ENCODE measurements at places on chromosomes 6 and 20.

GRCh38 chr20:5127204-5127858, 523 bp downstream of the CDS2 start:
- no peaks in the 10 kb centered on the region for H3K36me3 ChIP-seq
- DNase-seq = no peak
- H3K4me1 ChIP-seq = peaks cover 42% of the 10 kb centered on the region

- no peak for DNase-seq
- no peak overlapping the region for H3K4me3 ChIP-seq
- no peaks in the 10 kb centered on the region for H3K27me3 ChIP-seq
- H3K4me1 ChIP-seq = no peaks in the 10 kb centered on the region
- no peak overlapping the region for H3K27ac ChIP-seq
Measured at GRCh38 chr6:1235825-1236224, 76.1 kb upstream of the FOXQ1 start.

DNA sequence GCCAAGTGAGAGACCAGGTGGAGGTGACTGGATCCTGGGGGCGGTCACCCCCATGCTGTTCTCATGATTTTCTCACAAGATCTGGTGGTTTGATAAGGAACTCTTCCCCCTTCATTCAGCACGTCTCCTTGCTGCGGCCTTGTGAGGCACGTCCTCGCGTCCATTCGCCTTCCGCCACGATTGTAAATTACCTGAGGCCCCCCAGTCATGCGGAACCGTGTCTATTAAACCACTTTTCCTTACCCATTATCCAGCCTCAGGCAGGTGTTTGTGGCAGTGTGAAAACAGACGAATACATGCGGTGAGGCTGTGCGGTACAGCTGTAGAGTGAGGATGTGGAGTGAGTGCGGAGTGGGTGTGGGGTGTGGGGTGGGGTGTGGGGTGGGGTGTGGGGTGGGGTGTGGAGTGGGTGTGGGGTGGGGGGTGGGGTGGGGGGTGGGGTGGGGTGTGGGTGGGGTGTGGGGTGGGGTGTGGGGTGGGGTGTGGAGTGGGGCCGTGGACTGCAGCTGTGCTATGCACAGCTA, 12.1 kb upstream of the NTSR1 start:
- H3K27ac ChIP-seq = no peak overlapping the region
- H3K36me3 ChIP-seq = no peaks in the 10 kb centered on the region
- H3K4me3 ChIP-seq = no peak overlapping the region
- no peaks in the 10 kb centered on the region for H3K27me3 ChIP-seq
- DNase-seq = no peak

DNA sequence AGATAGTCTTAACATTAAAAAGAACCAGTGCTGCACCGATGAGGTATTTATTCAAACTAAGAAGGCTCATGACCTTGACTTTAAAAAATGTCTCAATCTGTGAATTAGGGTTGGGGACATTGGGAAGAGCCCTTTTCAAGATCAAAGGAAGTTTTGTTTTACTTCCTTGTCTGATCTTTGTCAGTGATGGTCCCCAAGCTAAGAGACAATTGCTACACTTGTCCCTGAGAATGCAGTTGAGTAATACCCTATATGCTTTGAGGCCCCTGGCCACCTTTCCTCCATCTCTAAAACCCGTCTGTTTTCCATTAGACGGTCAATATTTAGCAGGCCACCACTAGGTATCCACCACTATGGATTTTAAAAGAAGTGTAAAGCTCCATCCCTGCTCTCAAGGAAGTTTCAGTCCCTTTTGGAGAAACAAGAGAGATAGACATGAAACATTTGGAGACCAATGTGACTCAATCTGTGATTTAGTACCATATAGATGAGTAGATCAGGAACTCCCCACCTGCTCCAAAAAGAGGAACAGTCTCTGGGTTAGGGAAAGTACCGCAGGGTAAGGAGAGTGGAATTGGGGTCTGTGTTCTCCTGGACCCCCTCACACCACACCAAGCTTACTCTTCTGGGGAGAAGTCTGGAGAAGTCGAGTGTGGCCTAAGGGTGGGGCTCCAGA, 99.1 kb upstream of the ISM1 start:
- no peak for DNase-seq
- no peak overlapping the region for H3K27ac ChIP-seq
- H3K36me3 ChIP-seq = peaks cover 4% of the 10 kb centered on the region

GRCh38 chr20:49424536-49424935, 57.9 kb downstream of the KCNB1 start:
- H3K27ac ChIP-seq = no peak overlapping the region
- H3K36me3 ChIP-seq = no peaks in the 10 kb centered on the region
- H3K4me1 ChIP-seq = no peaks in the 10 kb centered on the region

DNA sequence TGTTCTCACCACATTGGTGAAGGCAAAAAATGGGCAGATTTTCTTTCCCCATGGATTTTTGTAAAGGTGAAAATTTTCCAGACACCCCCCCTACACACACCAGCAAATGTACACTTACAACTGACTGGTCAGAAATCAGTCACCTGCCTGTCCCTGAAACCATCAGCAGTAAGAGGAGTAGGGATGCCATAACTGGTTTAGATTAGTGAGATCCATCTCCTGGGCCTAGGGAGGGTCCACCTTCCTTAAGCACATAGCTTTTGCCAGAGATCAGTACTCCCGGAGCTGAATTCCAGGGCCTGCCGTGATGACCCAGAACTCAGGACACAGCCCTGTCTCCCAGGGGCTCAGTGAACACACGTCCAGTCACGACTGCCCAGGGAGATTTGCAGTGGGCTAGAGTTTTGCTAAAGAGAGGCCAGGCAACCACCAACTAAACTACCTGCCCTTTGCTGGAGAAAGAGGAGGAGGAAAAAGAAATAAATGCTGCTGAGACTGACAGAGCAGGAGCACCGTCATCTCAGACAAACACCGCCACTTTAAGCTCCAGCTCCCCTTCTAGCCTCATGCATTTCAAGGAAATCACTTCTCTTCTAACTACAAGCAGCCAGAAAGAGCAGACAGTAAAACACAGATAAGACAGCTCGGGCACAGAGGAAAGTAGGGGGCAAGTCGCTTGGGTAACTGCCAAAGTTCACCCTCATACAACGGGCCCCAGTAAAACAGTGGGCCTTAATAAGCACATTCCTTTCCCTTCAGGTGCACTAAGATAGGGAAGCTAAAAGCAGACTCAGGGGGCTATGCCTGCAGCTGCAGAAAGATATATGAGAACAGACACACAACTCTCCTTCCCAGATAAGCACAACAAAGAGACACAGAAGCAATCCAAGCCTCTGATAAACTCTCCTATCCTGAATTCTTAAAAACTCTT, 82.6 kb upstream of the SPTLC3 start:
- no peaks in the 10 kb centered on the region for H3K27me3 ChIP-seq
- no peaks in the 10 kb centered on the region for H3K4me1 ChIP-seq
- H3K27ac ChIP-seq = no peak overlapping the region
- no peak for DNase-seq

GRCh38 chr6:101845621-101846020, 452.1 kb downstream of the GRIK2 start:
- H3K4me3 ChIP-seq = no peak overlapping the region
- H3K27ac ChIP-seq = no peak overlapping the region
- H3K4me1 ChIP-seq = no peaks in the 10 kb centered on the region
- no peaks in the 10 kb centered on the region for H3K27me3 ChIP-seq

GRCh38 chr6:35691027-35691824, 2.5 kb upstream of the FKBP5 start:
- H3K4me1 ChIP-seq = peaks cover 15% of the 10 kb centered on the region
- H3K27ac ChIP-seq = peak overlapping the region; percentile 99
- no peaks in the 10 kb centered on the region for H3K27me3 ChIP-seq
- no peak for DNase-seq
- no peak overlapping the region for H3K4me3 ChIP-seq

DNA sequence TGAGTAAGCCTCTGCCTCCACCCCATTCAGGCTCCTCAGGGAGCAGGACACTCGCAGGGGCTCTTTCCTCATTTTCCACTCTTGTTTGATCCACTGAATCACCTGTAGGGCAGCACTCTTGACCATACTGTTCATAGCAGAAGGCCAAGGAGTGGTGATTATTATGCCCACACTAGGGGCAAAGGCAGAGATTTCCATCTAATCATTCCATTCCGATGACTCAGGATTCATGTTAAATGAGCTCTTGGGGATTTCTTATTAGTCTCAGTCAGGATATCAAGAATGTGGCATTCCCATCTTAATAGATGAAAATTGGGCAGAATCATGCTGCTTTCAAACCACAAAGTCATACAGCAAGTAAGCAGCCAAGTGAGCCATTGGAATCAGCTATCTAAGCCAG, 101.9 kb upstream of the MOCS1 start:
- no peak for DNase-seq
- no peaks in the 10 kb centered on the region for H3K27me3 ChIP-seq
- no peaks in the 10 kb centered on the region for H3K36me3 ChIP-seq
- no peak overlapping the region for H3K27ac ChIP-seq
- no peak overlapping the region for H3K4me3 ChIP-seq

GRCh38 chr20:3109350-3110302, 25.1 kb upstream of the AVP start:
- H3K4me1 ChIP-seq = no peaks in the 10 kb centered on the region
- H3K36me3 ChIP-seq = peaks cover 23% of the 10 kb centered on the region

- no peak overlapping the region for H3K4me3 ChIP-seq
- no peak for DNase-seq
- no peaks in the 10 kb centered on the region for H3K27me3 ChIP-seq
- no peak overlapping the region for H3K27ac ChIP-seq
Measured at GRCh38 chr20:58664883-58665282, 13.8 kb downstream of the STX16 start.

- H3K4me1 ChIP-seq = no peaks in the 10 kb centered on the region
- DNase-seq = no peak
- H3K27ac ChIP-seq = no peak overlapping the region
Measured at GRCh38 chr6:24763578-24763977, 11.2 kb upstream of the GMNN start.

DNA sequence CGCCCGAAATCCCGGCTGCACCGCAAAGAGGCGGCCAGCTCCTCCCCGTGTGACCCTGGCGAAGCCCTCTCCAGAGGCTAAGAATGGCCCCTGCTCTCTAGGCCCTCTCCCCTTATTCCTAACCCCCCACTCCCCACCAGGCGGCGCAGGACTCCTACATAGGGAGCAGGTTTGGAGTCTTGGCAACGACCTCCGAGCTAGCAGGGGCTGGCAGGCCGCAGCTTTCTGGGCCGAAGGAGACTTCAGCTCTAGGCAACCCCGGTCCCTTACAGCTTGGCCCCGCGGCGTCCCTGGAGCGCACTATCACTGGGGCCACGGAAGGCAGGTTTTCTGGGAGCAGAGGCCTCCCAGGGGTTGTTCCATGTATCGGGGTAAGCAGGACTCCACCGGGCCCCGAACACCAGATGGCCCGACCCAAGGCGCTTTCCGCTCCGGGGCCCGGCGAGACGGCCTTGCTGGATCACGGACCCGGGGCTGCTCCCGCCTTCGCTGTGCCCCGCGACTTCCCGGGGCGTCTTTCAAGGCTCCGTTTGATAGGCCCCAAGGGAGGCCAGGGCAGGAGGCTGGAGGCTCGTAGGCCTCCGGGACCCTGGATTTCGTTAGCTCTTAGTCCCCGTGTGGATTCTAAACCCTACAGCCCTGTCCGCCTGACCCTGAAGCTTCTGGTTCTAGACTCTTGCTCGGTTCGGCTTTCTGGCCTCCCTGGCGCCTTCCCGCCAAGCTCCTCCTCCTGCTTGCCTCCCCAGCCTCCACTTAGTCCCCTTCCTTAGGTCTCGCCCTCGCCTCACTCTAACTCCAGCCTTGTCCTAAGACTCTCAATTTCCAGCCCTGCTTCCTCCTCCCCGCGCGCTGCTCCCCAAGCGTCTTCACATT, 1.9 kb downstream of the SLC32A1 start:
- H3K27me3 ChIP-seq = peaks cover 51% of the 10 kb centered on the region
- no peaks in the 10 kb centered on the region for H3K36me3 ChIP-seq
- no peak overlapping the region for H3K27ac ChIP-seq
- no peak for DNase-seq

GRCh38 chr6:15464211-15464725, 198.6 kb downstream of the DTNBP1 start:
- H3K4me1 ChIP-seq = peaks cover 33% of the 10 kb centered on the region
- DNase-seq = peak; percentile 82
- no peaks in the 10 kb centered on the region for H3K27me3 ChIP-seq
- no peak overlapping the region for H3K27ac ChIP-seq
- H3K36me3 ChIP-seq = no peaks in the 10 kb centered on the region

- H3K4me3 ChIP-seq = no peak overlapping the region
- no peak for DNase-seq
- H3K27ac ChIP-seq = peak overlapping the region; percentile 4
- H3K36me3 ChIP-seq = no peaks in the 10 kb centered on the region
- H3K4me1 ChIP-seq = peaks cover 30% of the 10 kb centered on the region
Measured at GRCh38 chr20:41169791-41170351, 32.5 kb downstream of the PLCG1 start.

DNA sequence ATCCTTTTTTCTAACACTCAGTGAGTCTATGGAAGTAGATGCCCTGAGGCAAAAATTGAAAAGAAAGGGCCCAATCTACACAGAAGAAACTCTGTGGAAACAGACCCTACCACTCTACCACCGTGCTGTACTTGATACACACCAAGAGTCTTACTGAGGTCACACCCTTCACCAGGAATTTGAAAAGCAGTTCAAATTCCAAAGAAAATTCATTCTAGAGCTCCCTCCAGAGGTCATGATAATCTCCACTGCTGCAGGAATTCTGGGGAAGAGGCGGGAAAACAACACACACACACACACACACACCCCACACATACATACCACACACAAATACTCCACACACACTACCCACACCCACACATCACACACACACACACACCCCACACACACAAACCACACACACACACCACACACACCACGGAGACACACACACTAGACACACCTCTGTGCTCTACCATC, 336.8 kb downstream of the HDGFL1 start:
- no peaks in the 10 kb centered on the region for H3K4me1 ChIP-seq
- H3K27ac ChIP-seq = no peak overlapping the region
- DNase-seq = no peak

DNA sequence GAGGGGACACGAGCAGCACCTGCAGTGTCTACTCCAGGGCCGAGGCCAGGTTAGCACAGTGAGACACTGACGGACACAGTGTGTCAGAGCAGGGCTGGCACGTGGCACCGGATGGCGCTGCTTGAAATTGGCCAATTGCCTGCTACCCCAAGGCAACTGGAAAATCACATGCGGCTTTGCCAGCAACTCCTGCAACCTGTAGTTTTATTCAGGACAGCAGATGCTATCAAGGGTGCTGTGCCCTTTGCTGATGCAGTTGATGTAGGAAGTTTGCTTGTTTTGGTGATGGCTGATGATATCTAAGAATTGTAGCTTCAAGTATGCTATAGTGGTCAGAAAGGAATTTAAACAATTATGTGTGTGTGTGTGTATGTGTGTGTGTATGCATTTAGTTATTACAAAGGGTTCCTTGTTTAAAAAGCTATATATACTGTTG, 25.9 kb downstream of the RIN2 start:
- H3K4me3 ChIP-seq = no peak overlapping the region
- DNase-seq = no peak
- H3K27ac ChIP-seq = no peak overlapping the region
- H3K4me1 ChIP-seq = peaks cover 38% of the 10 kb centered on the region
- H3K36me3 ChIP-seq = no peaks in the 10 kb centered on the region

GRCh38 chr6:78513856-78514255, 353.5 kb upstream of the IRAK1BP1 start:
- H3K4me3 ChIP-seq = no peak overlapping the region
- DNase-seq = no peak

- H3K4me3 ChIP-seq = no peak overlapping the region
- no peaks in the 10 kb centered on the region for H3K36me3 ChIP-seq
- H3K27ac ChIP-seq = no peak overlapping the region
- H3K4me1 ChIP-seq = peaks cover 7% of the 10 kb centered on the region
- H3K27me3 ChIP-seq = no peaks in the 10 kb centered on the region
Measured at GRCh38 chr6:161056451-161056850, 64.9 kb downstream of the MAP3K4 start.

GRCh38 chr6:83514466-83514865, 2.1 kb downstream of the PRSS35 start:
- no peaks in the 10 kb centered on the region for H3K27me3 ChIP-seq
- no peak overlapping the region for H3K27ac ChIP-seq
- H3K4me1 ChIP-seq = peaks cover 12% of the 10 kb centered on the region
- no peak overlapping the region for H3K4me3 ChIP-seq
- DNase-seq = no peak

Measured in vagina (tissue), 2 donors.